Stimulated activated CD4-positive, alpha-beta T cell treated with anti-CD3 and anti-CD28 coated beads, Interleukin-15, amount 100 ng/mL, for 48 hours (primary cell): ENCODE measurements at places on chromosomes 5 and 9.

GRCh38 chr5:163894645-163895044, 389.2 kb downstream of the MAT2B start:
- no peak for DNase-seq

- DNase-seq, result no peak
Measured at GRCh38 chr9:127535834-127536233, 76.2 kb upstream of the STXBP1 start.

GRCh38 chr9:110532908-110533665, 46.5 kb downstream of the SVEP1 start:
- DNase-seq, result no peak

- no peak for DNase-seq
Measured at GRCh38 chr9:114233491-114234185, 78.3 kb downstream of the COL27A1 start.

DNA sequence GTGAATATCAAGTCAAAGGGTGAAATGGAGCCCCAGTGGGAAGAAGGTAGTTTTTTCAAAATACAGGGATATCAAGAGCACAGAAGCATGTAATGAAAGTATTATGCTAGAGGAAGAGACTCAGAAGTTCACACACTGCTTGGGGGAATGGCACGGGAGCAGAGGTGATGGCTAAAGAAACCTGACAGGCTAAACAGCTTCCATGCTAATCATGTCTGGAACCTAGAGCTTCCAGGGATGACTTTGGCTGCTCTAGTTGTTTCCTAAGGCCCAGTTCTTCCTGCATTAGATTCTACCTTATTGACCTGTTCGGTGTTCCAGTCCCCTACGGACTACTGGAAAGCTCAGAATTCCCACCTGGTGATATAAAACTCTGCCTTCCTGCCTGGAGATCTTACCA, 34.3 kb downstream of the TRIM32 start:
- DNase-seq, result no peak
